ENCODE measurements at places on chromosomes 2 and 18.
A peak's percentile ranks its signal among the peaks of the same experiment; 100 is the strongest.

DNA sequence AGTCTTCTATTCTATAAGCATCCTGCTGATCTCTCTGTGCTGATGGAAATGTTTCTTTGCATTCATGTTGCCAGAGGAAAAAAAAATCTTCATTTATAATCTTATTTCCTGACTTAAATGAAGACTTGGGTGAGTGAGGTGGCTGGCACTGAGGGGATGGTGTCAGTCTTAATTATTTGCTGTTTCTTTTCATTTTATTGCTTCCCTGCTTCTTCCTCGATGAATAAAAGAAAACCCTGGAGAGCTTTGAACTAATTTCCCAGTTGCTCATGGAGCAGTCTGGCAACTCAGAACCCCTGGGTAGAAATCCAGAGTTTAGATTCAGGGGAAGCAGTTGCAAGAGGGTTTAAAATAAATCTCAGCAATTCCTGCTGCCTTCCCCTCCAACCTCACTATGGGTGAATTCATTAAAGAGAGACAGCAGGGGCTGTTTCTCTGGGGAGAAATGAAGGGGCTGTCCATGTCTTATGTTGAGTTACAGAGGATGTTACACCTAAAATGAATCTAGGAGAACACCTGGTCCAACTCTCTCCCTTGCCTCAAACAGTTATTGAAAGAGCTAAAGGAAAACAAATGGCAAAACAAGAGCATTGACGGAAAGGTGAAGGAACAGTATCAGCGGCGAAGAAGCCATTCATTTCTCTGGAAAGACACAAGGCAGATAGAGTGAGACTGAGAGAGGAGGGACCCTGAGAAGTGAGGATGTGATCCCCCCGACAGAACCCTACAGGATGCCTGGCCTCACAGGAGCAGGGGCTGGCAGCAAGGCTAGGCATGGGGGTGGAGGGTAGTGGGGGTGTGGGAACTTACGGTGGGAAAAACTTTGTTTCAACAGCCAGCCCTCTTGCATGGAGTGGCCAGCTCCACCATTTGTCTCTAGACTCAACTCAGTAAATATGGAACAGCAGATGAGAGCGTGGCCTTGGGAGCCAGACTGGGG is 41.0 kb downstream of the SP110 start:
- DNase-seq, result no peak

GRCh38 chr2:219615894-219616293 is 11.5 kb upstream of the SLC4A3 start:
- DNase-seq, result no peak

- DNase-seq, result no peak
Observed at GRCh38 chr2:208034503-208035140, 9.3 kb upstream of the PLEKHM3 start.

- no peak for DNase-seq
Observed at GRCh38 chr18:2173486-2173885, 397.8 kb downstream of the METTL4 start.

GRCh38 chr18:74281980-74282754 is 9.6 kb downstream of the CYB5A start:
- no peak for DNase-seq

DNA sequence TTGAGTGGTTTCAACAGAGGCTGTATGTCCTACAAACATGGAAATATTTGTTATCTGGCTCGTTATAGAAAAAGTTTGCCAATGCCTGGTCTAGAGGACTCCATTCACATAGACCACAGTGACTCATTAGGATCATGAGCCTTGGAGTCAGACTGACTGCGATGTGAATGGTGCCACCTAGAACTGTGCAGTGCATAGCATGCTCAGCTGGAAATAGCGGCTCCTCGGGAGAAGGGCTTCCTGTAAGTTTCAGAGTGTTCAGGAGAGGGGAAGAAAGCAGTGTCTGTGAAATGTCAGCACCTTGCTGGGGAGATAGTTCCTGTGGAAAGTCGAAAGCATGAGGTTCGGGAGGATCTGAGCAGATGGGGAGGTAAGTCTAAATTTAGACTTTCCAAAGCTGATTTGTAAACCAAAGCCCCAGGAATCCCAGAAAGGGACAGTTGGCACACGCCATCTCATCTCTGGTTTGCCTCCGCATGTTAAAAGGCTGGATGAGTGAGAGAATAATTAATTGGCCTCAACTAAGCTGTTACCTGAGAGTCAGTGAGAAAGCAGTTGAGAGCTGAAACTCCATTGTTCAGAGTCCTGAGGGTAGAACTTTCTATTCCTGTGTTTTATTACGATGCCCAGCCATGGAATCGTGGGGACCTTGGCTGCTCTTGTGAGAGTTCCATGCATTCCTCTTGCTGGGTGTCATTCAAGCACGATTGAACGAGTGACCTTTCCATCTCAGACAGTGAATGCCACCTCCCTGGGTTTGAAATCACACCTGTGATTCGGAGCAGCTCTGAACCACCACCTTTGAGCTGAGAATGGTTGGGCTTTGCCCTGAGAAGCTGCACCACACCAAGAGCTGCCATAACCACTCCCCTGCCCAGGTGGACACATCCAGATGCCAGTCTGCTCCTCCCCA is 99.5 kb downstream of the MAPK4 start:
- no peak for DNase-seq

DNA sequence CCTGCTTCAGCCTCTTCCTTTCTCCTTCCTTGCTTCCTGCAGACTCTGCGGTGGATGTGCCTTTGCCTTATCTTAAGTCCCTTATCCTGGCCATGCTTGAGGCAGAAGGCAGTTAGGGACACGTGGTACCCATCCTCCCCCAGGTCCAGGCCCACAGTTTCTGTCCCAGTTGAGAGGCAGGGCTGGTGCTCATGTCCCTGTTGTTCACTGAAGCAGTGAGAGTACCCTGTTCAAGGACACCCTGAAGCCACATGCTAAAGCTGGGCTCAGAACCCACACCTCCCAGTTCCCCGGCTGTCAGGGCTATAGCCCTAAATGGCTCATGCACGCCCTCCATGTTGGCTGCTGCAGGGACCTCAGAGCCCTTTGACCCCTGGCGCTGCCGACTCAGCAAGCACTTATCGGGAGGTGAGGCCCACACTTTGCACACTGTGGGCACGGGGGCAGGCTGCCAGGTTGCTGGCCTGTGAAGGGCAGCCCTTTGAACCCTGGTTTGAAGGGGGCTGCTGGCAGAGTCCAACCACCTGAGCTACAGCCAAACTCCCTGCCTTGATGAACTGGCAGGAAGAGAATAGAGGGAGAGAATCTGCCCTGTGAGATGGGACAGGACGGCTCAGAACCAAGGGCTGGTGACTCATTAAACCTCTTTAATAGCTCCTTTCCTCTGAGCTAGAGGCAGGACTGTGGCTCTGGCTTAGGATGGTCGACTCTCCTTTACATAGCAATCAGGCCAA is 6.3 kb downstream of the KHK start:
- peak; percentile 95 for DNase-seq

DNA sequence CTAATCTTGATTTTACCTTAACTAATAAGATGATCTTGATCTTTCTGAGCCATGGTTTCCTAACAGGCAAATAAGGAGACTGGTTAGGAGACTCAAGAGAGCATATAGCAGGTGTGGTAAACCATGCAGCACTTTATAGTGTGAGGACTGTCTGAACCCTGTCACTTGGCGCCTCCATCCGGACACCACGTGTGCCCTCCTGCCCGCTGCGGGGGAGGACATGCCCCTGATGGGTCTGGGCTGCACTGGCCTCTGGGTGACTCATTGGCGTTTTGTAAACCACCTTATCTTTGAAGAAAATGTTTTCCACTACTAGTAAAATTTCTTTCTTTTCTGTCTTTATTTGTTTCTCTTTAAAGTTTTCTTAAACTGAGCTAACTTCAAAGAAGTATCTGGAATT is 131.1 kb downstream of the FMNL2 start:
- no peak for DNase-seq

Data from Peyer's patch (tissue), 4 donors.